ENCODE measurements at places on chromosomes 5 and 9. TPM values are rescaled to one million over a fixed set of nuclear protein-coding genes. Genes with fewer than 3 reads are reported as not detected.

TSTD2 gene
- 17.6 TPM for total RNA-seq

ENTPD2 gene
- not detected for total RNA-seq

C9orf43 gene
- 0.63 TPM for total RNA-seq

RNF208 gene
- 0.45 TPM for total RNA-seq

All from fibroblast of the aortic adventitia (primary cell).